CD4-positive, alpha-beta T cell treated with Interleukin-17A for 4 hours (primary cell): ENCODE measurements at places on chromosomes 5 and 9.

GRCh38 chr9:93522736-93523135 is 53.6 kb upstream of the PHF2 start:
- DNase-seq = no peak

DNA sequence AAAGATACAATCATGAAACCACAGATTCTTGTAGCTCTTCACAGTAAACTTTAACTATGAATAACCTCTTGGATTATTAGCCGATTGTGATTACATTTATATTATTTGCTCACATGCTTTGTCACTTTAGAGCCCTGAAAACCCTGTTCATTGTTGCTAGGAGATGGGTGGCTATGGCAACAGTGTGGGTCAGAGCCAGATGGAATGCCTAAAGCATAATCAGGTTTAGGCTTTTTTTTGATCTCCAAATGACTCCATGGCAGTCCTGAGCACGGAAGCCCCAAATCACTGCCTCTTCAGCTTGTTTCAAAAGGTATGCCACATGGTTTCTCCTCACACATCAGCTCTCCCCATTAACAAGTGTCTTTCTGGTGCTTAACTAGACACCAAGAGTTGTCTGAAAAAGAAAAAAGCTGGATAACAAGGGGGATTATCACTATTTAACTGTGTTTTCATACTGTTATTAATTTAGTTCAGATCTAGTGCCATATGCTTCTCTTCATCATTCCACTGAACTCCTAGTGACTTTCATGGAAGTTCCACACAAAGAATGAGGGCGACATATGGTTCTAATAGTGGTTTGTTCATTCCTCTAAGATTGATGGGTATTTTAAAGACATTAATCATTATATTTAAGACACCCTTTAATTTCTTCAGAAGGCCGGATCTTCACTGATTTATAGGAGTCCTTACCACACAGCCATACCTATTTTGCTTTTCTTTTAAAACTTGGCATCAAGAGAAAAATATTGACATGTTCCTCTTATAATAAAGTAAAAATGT is 88.8 kb upstream of the PAM start:
- no peak for DNase-seq

DNA sequence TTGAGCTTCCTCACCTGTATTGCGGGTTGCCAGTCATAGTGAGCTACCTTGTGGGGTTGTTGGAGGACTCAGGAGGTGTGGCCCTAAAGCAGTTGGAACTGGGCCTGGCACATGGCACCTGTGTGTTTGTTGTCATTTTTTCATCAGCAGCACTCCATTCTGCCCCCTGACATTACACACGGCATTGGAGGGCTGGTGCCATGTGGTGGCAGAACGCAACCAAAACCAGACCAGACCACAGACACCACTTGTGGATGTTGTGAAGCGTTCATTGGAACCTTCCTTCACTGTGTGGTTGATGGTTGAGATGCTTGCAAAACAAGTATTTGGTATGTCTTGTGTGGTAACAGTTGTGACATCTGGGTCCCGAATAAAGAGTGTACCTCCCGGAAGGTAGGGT is 113.2 kb upstream of the ERCC6L2 start:
- no peak for DNase-seq

DNA sequence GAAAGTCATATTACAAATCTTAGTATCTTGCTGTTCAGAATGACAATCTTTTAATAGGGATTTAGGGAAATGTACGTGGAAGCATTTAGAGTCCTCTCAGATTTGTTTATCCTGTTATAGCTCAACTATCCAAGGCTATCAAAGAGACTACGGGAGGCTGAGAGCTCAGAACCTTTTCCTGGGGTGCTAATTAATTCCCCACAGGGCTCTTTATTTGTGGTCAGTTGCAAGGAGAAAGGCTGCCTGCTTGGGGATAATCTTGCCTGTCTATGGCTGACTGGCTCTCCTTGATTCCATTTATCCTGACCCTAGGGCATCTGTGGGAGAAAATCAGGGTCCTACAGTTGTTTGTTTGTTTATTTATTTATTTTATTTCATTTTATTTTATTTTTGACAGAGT is 28.0 kb upstream of the RPS23 start:
- no peak for DNase-seq

- no peak for DNase-seq
Observed at GRCh38 chr5:62083661-62084060, 222.3 kb upstream of the KIF2A start.

DNA sequence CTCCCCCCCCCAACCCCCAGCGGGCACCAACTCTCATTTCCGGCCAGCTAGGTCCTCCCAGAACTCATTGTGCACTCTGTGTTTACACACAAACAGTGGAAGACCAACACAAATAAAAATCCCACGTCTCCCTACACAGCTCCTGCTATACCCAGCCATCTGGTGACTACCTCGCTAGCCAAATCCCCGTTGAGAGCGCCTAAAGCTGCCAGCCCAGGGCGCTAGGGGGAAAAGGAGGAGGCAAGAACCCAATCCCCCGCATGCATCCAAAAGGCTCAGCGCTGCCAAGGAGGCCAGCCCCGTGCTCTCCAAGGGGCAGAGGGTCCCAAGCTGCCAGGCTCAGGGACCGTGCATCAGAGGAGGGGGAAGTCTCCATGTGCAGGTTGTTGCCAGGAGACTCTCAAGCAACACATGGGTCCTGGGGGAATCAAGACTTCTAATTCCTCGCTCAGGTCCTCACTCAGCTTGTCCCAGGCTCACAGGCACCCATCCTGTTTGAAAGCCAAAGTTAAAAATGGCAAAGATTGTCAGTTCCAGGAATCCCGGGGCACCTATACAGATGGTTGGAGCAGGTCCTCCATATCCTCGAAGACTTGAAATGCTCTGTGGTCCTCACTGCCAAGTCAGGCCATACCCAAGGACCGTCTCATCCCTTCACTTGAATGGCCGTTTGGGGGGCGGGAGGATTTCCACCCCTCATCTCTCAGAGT is 2.7 kb downstream of the ASTN2 start:
- no peak for DNase-seq

DNA sequence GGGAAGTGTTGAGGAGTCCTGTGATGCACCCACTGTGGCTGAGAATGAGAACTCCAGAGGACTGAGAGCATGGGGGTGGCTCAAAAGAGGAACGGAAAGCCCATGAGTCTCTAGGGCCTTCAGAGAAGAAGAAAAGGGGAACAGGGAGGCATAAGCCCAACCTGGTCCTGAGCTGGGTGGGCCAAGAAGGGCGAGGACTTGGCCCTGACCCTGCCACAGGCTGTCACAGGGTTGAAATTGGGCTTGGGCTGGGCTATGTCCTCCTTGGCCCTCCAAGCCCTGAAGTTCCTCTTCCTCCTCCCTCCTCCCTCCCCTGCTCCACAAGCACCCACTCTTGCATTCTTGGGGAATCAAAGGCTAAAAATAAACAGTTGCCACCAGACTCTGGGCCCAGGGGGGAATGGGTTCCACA is 49.3 kb upstream of the PPARGC1B start:
- no peak for DNase-seq

DNA sequence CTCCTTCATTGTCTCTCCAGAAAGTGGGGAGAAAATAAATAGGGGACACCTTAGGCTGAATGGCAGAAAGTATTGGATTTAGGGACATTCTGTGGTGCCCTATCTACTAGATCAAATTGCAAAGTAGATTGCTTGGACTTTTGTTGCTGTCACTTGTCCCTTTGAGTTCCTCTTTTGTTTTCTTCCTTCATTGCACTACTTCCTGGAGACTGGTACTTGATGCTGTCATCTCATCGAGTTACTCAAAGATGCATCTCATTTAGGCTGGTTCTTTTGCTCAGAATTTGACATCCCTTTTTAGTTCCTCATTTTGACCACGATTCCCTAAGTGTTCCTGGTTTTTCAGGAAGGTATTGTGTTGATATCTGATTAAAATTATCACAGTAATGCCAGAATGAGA is 137.6 kb downstream of the ADGRV1 start:
- no peak for DNase-seq

DNA sequence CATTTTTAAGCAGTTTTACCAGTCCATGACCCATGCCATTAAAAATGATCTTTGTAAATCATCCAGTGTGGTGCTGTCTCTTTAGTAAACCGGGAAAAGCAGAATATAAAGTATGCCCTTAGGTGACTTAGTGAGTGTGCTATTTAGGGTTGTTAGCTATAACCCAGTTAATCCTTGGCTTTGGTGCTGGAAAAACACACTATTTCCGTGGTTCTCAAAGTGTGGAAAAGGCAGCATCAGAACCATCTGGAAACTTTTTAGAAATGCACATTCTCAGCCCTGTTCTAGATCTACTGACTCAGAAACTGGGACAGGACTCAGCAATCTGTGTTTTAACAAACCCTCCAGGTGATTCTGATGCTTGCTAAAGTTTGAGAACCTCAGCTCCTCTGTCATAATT is 123.6 kb upstream of the ZNF608 start:
- DNase-seq = no peak

DNA sequence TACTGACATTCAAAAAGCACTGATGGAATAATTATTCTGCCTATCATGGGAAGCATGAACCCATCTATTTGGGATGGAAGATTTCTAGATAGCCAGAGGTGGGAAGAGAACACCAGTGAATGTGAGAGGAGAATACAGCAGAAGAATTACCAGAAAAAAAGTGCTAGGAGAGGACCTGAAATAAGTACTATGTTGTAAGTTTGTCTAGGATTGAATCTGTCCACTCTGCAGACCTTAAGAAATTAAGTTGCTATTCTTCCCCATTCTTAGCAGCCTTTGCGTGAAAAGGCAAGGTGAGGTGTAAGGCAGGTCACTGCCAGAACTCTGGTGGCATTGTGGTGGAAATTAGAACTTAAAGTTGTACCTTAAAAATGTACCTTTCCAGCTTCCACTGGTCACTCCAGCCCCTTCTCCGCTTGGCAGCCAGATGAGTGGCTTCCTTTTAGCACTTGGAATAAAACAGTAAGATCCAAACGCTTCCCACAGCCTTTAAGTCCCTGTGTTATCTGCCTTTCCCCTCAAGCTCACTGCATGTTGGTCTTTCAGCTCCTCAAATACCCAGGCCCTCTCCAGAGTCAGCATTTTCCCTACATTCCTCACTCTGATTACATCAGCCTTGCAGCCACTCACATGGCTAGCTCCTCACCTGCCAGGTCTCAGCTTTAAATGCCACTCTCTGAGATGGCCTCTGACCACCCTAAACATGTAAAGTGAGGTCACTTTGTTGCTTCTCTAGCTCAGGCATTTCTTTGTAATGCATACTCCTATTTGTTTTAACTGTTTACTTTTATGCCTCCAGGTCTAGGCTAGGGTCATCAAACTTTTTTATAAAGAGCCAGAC is 253.0 kb downstream of the EPB41L4A start:
- DNase-seq = no peak

- DNase-seq = no peak
Observed at GRCh38 chr5:125251703-125252102, 505.3 kb upstream of the ZNF608 start.

DNA sequence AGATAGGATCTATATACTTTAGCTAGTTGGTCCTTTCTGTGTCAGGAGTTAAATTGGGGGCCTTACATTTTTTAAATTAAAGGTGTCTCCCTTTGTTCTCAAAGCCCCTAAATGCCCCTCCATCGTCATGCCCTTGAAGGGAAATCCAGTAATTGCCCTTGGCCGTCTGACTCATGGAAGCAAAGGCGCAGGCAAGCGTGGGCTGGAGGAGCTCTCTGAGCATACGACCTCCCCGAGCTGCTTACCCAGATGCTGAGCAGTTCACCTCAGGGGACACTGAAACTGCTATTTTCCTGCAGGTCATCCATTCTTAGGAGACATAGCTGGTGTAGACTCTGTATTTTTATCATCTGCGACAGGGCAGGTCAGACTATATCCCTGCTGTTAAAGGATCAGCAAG is 23.0 kb downstream of the PCSK1 start:
- no peak for DNase-seq

GRCh38 chr5:12837592-12837991 is 933.3 kb upstream of the CTNND2 start:
- no peak for DNase-seq

GRCh38 chr9:5950261-5950660 is 59.6 kb downstream of the MLANA start:
- DNase-seq = no peak

DNA sequence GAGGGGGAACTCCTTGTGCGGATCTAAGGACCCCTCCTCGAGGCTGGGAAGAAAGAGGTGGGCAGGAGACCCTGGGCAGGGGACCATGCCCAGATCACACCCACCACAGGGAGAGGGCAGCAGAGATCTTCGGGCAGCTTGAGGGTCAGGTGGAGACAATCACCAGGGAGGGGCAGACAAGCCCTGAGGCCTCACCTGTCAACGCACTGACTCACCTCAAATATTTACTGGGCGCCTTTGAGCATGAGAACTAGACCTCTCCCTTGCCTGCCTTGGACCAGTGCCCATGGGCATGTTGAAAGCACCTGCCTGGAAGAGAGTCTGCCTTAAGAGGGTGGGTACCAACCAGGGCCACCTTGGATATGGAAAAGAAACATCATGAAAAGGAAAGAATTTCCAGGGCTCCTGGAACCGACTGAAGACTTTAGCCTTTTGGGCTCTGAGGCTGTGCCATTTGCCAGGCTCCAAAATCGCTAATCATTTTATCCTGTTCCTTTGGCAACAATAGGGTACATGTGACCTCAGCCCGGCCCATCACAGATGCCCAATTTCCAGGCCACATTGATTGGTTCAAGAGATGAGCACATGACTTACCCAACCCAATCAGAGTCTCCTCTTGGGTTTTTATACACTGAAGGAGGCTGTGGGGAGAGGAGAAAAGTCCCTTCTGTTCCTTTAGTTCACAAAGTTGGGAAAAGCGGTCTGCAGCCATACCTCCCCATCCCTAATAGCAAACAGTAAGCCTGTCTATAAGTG is 10.4 kb upstream of the SPINK4 start:
- DNase-seq = no peak

- DNase-seq = peak; percentile 9
Observed at GRCh38 chr9:26955222-26955903, 849 bp upstream of the IFT74 start.

DNA sequence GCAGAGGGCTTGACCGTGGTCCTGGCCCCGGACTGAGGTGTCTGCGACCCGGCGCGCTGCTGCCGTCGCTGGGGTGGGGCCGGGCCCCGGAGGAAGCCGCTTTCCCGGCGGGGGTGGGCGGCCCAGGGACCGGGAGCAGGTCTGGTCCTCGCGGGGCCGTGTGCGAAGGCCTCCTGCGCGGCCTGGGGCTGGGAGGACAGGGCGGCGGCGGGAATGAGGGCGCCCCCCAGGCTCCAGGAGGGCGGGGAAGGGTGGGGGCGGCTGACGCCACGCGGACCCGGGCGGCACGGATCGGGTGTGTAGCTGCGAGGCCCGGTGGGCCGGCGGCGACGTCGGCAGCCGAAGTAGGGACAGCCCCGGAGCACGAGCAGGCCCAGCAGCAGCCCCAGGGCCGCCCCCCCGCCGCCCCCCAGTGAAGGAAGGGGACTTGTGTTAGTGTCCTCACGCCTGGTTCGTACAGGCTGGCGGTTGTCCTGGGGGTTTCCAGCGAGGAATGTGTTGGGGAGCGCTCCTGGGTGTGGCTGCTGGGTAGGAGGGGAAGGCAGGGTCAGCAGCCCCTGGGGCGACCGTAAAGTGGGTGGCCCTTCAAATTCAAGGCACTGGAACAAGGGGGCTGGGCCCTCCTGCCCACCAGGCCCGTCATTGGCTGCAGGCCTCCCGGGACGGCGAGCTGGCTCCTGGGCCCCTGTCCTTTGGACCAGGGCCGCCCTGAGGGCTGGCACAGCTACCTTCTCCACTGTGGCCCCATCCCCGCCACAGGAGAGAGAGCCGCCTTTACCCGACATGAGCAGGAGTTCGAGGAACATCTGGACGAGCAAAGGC is 597 bp upstream of the TMEM250 start:
- DNase-seq = no peak

- DNase-seq = no peak
Observed at GRCh38 chr5:30040488-30041118, 1152.9 kb upstream of the CDH6 start.

- peak; percentile 12 for DNase-seq
Observed at GRCh38 chr5:161546470-161547301, at the start of gene GABRB2. Gene GABRB2 (minus strand): TSS chr5:161546725. CDS start chr5:161546643, 82 bp downstream.
